ENCODE measurements at places on chromosomes 5 and 9.

GRCh38 chr9:35357116-35357515 lies 132.8 kb upstream of the RUSC2 start:
- DNase-seq: no peak

DNA sequence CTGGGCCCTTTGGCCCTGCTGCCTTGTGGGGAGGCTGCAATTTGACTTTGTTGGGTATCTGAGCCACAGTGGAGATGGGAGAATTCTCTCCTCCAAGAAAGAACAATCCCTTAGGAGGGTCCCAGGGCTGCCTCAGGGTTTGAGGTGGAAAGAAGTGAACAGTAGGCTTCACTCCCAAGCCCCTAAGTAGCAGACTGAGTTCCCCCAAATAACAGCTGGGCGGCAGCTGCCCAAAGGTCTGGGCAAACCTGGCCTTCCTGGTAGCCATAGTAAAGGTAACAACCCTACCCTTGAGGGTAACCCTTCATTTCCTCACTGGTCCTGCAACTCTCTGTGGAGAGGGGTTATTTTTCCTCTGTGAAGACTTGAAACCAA lies 746 bp downstream of the RGS3 start:
- no peak for DNase-seq

DNA sequence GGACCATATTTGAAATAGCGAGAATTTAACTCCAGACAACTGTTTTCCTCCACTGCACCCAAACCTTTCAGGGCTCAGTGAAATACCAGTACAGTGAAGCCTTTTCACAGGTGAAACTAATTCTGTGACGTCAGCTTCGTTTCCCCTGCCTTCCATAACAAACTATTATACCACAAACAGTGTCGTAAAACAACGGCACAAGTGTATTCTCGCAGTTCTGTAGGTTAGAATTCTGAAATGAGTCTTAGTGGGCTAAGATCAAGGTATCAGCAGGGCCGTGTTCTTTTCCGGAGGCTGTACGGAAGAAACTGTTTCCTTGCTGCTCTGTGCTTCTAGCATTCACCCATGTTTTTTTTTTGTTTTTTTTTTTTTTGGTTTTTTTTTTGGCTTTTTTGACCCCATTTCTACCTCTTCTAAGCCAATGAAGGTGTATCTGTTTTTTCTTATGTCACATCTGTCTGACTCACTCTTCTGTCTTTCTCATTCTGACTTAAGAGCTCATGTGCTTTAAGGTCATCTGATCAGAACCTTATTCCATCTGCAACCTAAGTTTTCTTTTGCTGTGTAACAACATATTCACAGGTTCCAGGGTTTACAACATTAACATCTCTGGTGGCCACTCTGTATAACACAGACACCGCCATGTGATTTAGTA lies 20.1 kb downstream of the ISOC1 start:
- DNase-seq: no peak

DNA sequence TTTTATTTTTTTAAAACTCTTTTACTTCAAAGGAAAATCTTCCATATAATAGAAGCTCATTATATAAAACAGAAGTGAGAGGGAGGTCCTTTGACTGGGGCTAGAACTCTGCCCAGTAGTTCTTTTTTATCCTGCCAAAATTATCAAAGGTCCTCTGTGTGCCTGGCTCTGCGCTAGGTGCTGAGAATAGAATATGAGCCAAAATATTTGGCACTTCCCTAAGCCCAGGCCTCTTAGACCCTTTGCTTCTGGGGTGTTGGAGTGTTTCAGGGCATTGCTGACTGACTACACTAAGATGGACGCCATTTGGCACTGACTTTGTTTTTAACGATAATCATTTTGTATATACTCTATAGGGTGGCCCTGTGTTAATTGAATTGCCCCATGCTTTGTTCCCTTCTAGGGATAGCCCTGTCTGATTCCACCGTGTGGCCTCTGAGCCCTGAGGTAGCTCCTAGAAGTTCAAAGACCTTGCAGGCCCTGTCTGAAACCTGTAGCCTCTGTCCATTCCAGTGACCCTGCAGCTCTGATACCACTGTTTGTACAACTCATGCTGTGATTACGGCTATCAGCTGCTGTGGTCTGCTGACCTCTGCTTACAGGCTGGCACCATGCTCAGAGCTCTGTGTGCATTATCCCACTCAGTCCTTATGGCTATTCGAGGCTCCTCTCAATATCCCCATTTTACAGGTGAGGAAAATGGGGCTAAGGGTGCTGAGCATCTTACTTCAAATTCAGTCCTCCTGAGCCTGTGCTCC lies 84.3 kb upstream of the SHB start:
- DNase-seq: no peak

GRCh38 chr9:91395553-91396471 lies 27.8 kb downstream of the NFIL3 start:
- DNase-seq: peak; percentile 53

- DNase-seq: peak; percentile 84
Measured at GRCh38 chr9:98118640-98119601, at the start of gene TRIM14. Gene TRIM14, minus strand, starts transcription at chr9:98119222. Its CDS starts 34 bp downstream, at chr9:98119188.

- no peak for DNase-seq
Measured at GRCh38 chr9:137128862-137129455, 10.0 kb upstream of the GRIN1 start.

DNA sequence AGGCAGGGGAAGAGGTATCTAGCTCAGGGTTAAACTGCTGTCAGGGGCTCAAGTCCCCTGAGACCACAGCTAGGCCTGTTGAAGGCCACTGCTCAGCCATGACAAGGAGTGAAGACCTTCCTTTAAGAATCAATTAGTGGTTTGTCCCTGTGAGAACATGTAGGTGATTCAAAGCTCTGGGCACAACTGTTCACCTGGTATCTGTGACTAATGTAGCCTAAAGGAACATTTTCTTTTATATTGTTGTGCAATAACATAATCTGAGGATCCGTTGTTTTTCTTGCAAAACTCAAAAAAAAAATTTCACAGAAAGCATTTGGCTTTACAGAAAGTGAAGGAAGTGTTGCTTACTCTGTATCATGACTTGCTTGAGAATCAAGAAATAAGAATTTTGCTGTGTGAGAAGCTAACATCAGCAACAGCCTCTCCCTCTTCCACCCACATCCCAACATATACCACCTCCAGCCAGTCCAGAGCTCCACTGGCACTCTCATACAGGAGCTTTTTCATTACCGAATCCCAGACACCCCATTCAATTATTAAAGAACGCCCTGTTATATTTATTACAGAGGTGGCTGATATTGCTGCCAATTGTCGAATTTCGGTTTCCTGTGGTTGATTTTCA lies 807.0 kb downstream of the TLE4 start:
- DNase-seq: no peak

GRCh38 chr5:93240228-93240834 lies 340.7 kb downstream of the NR2F1-AS1 start:
- no peak for DNase-seq

DNA sequence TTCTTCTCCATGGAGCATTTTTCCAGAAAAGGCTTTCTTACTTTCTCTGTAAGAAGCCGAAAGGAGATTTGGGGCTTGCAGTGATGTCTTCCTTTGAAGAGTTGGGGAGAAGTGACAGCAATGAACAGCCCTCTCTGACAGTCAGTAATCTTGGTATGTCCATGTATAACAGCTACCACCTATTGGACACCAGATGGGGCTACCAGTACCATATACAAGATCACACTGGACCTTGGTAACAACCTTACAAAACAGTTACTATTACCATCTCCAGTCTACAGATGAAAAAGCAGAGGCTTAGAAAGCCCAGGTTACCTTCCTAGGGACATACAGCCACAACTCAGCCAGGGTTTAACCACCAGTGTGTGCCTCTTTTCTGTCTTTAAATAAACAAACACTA lies 272.7 kb upstream of the TRPC7 start:
- DNase-seq: no peak

DNA sequence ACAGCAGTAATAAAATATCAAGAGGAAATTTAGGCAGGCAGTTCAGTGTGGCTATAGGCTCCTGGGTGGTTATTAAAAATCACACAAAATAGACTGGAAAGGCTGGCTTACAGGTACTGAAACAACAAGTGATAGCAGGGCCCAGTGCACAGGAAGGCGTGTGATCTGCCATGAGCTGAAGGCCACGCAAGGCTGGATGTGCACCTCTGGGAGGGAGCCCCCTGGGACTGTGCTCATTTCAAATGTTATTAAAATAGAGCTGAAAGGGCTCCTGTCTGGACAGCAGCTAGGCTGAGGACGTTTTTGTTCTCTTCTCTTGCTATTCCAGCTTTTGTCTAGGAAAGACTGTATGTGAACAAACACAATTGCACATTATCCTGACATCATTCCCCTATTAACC lies 324.3 kb upstream of the RFX3 start:
- DNase-seq: no peak

- DNase-seq: no peak
Measured at GRCh38 chr9:78072586-78073199, 41.1 kb upstream of the GNAQ start.

GRCh38 chr5:139543423-139543991 lies 17.6 kb upstream of the UBE2D2 start:
- peak; percentile 78 for DNase-seq

GRCh38 chr9:129402371-129402739 lies 218.5 kb downstream of the C9orf50 start:
- no peak for DNase-seq

- no peak for DNase-seq
Measured at GRCh38 chr5:122478741-122479442, 166.9 kb downstream of the SNCAIP start.

DNA sequence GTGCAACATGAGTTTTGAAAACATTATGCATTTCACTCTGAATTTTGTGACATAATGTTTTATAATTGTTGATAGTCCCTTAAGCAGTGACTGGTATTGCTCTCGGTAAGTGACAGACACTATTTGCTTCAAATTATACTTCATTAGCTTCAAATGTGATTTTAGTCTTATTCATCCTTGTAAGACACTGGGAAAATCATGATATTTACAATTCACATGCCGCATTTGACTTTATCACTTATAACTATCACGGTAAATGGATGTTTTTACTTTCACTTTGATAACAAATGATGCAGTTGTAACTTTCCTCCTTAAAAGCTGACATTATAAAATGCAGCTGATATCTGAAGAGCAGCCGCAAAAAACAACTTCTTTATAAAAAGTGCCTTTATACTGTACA lies 44.1 kb upstream of the ITGA2 start:
- no peak for DNase-seq

DNA sequence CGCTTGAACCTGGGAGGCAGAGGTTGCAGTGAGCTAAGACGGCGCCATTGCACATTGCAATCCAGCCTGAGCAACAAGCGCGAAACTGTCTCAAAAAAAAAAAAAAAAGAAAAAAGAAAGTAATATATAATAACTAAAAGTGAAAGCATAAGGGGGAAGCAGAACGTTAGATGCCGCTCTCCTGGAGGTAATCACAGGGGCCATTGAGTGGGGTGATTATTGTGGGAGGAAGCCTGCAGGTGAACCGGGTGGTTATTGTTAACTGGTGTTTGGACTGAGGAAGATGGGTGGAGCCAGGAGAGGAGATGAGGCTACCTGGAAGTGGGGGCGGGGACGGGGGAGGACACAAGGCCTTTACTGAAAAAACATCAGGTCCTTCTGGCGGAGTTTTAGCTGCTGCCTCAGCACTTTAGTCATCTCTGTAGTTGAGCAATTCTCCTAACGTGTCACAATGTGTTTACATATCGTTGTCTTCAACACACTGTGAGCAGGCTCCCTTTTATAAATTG lies 5.3 kb upstream of the TJP2 start:
- peak; percentile 40 for DNase-seq

DNA sequence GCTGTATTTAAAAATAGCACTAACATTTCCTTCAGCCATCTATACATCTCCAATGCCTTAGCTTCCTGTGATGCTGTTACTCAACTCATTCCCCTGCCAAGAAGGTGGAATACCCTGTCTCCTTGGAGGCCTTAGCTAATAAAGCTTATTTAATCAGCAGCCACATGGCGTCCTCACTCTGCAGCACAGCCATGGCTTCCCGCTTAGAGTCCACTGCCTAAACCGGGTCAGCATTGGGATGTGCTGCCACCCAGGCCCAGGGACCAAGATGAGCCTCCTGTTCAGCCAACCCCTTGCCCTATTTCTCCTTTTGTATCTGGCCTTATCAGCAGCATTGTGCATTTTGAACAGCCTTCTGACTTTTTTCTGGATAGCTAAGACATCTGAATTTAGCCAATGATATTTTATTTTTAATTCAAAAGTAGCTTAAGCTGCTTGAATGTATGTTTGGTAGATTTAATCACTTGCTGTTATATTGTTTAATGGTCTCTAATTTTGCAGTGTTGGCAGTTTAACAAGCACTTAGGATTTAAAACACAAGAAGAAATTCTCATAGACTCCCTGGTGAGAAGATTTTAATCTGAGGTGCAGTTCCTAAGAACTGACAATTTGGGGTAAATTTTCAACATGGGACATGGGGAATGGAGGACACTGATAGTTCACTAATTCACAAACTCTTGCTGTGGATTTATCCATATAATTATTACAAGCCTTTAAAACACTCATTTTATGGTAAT lies 113.0 kb downstream of the RPS23 start:
- DNase-seq: no peak

DNA sequence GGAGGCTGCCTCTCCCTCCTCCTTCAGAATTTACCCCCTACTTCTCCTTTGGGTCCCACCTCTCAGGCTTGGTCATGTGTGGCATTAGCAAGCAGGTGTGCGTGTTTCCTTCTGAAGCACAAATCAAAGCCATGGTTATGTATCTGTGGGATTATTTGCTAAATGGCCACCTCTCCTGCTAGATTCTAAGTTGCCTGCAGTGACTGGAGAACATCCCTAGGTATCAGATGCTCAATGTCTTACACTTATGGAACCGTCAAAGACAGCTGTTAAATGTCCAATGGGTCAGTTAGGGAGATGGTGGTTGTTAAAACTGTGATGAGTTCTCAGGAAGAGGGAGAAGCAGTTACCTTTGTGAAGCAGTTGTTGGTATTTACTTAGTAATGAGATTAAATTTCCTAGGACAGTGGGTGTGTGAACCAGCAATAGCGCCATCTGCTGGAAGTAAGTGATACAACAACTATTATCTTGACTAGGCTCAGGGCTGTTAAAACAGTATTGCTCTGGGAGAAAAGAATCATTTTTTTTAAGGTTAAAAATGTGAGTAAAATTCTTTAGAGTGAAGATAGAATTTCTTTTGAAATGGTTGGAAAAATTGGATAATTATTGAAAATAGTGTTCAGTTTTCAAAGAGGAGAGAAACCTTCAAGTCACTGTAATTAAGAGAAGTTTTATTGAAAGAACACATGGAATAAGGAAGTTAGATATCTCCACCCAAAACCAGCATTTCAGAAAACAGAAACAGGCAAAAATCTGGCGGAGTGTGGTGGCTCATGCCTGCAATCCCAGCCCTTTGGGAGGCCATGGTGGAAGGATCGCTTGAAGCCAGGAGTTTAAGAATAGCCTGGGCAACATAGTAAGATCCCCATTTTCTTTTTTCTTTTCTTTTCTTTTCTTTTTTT lies 71.3 kb downstream of the TMC1 start:
- peak; percentile 59 for DNase-seq

GRCh38 chr5:98891591-98891990 lies 37.2 kb downstream of the CHD1 start:
- no peak for DNase-seq

DNA sequence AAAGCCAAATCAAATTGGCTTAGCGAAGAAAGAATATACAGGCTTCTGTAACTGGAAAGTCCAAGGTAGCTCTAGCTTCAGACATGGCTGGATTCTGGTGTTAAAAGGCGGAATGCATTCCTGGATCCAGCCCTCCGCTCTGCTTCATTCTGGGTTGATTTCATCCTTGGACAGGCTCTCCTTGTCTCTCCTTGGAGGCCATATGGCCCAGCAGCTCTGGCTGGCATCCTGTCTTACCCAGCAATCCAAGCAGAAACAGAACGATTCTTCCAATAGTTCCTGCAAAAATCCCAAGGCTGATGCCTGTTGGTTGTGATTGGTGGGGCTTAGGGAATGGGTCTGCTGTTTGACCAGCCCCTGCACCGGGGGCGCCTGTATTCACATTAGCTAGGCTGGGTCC lies 37.0 kb upstream of the SAP30L start:
- DNase-seq: no peak

- no peak for DNase-seq
Measured at GRCh38 chr5:174247301-174247700, 201.8 kb downstream of the NSG2 start.

Measured in AG20443 (cell line).